ENCODE measurements at places on chromosomes 3 and 15. TPM values are rescaled to one million over a fixed set of nuclear protein-coding genes. Genes with fewer than 3 reads are reported as not detected.
A peak's percentile ranks its signal among the peaks of the same experiment; 100 is the strongest.

- DNase-seq: no peak
- no peak overlapping the region for H3K4me3 ChIP-seq
- H3K36me3 ChIP-seq: no peaks in the 10 kb centered on the region
These were observed 44.5 kb downstream of the OXNAD1 start for GRCh38 chr3:16309558-16309957.

GRCh38 chr3:135851201-135852081, 114.1 kb upstream of the PPP2R3A start:
- H3K36me3 ChIP-seq: no peaks in the 10 kb centered on the region
- H3K4me3 ChIP-seq: no peak overlapping the region
- DNase-seq: no peak
- H3K4me1 ChIP-seq: no peaks in the 10 kb centered on the region

The TMEM158 gene
- 16.0 TPM for polyA plus RNA-seq

The CP gene
- polyA plus RNA-seq: 12.5 TPM

GRCh38 chr3:109920749-109921148, 583.4 kb upstream of the DPPA4 start:
- no peak for DNase-seq
- H3K4me3 ChIP-seq: no peak overlapping the region
- no peaks in the 10 kb centered on the region for H3K36me3 ChIP-seq
- no peaks in the 10 kb centered on the region for H3K4me1 ChIP-seq
- H3K27me3 ChIP-seq: no peaks in the 10 kb centered on the region

- no peaks in the 10 kb centered on the region for H3K27me3 ChIP-seq
- no peak overlapping the region for H3K4me3 ChIP-seq
- no peak for DNase-seq
- no peaks in the 10 kb centered on the region for H3K4me1 ChIP-seq
- no peak overlapping the region for H3K27ac ChIP-seq
- H3K36me3 ChIP-seq: no peaks in the 10 kb centered on the region
These were observed 15.4 kb upstream of the OXTR start for GRCh38 chr3:8784676-8785435.

The IGSF11 gene
- 1.0 TPM for polyA plus RNA-seq

- H3K36me3 ChIP-seq: no peaks in the 10 kb centered on the region
- peaks cover 8% of the 10 kb centered on the region for H3K4me1 ChIP-seq
- peak; percentile 45 for DNase-seq
- H3K27ac ChIP-seq: peak overlapping the region; percentile 80
These were observed 53.1 kb downstream of the CACNA2D2 start for GRCh38 chr3:50450209-50450921.

The NOX5 gene
- polyA plus RNA-seq: not detected

GRCh38 chr3:175304404-175304803, 445.3 kb downstream of the NAALADL2 start:
- H3K27me3 ChIP-seq: no peaks in the 10 kb centered on the region
- H3K27ac ChIP-seq: no peak overlapping the region
- no peak overlapping the region for H3K4me3 ChIP-seq
- H3K36me3 ChIP-seq: no peaks in the 10 kb centered on the region

- no peak for DNase-seq
- H3K36me3 ChIP-seq: no peaks in the 10 kb centered on the region
- H3K4me3 ChIP-seq: no peak overlapping the region
These were observed 15.9 kb downstream of the BSN start for GRCh38 chr3:49570028-49570654.

DNA sequence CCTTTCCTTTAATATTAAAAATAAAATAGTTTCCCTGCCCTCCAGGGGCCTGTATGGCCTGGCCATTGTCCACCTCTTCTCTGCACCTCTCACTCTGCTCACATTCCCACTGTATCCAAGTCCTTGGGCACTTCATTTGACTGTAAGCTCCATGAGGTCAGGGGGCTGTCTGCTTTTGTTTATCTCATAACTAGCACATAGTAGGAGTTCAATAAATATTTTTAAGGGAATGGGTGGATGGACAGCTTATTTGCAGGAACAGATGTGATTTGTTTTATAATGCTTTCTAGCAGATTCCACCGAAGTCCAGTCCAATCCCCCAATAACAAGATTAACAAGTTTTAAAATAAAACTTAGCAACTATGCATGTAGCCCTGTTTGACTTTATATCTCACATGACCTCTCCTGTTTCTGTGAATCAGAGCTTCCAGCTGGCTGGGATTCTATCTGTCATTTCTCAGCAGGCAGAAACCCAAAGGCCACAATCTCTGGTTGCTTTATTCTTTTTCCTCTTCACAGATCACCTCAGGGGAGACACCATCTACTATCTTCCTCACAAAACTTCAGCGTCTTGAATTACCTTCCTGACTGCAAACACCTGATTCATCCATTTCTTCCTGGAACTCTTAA, 123.0 kb upstream of the NR2F2 start:
- H3K36me3 ChIP-seq: no peaks in the 10 kb centered on the region
- peak overlapping the region; percentile 85 for H3K27ac ChIP-seq
- H3K4me1 ChIP-seq: peaks cover 6% of the 10 kb centered on the region
- no peak overlapping the region for H3K4me3 ChIP-seq
- DNase-seq: peak; percentile 16
- H3K27me3 ChIP-seq: no peaks in the 10 kb centered on the region

DNA sequence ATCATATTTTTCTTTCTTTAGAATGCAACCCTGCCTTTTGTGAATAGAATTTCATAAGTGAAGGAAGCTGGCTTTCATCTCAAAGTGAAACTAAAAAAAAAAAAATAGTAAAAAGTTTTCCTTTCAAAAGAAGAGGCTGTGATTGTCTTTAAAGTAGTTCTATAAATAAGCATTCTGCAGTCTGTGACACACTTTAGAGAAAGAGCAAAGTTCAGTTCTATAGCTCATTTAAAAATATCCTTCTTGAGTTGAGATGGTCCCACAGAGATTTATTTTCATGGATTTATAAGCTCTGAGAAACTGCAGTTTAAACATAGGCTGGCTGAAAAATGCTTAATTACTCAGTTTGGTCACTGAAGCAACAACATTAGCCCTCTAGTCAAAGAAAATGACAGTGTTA, 36.1 kb upstream of the CNTN6 start:
- no peak overlapping the region for H3K27ac ChIP-seq
- no peaks in the 10 kb centered on the region for H3K36me3 ChIP-seq
- no peaks in the 10 kb centered on the region for H3K4me1 ChIP-seq
- DNase-seq: no peak
- no peaks in the 10 kb centered on the region for H3K27me3 ChIP-seq

DNA sequence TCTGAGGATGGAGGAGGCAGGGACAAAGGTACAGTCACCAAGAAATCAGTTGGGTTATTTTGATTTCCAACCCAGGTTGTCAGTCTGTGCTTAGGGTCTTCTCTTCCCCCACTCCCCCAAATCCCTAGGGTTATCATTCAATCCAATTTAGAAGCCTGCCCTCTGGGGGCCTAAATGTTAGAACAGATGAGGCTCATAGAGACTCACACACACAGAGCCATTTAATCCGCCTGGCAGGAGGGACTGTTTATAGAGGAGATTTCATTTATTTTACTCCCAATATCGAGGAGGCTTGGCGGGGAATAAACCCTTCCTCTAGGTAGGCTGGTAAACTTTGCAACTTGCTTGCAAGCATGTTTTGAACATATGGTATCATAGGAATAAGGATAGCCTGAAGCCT, 52.8 kb downstream of the RHCG start:
- no peak overlapping the region for H3K27ac ChIP-seq
- no peak overlapping the region for H3K4me3 ChIP-seq
- no peaks in the 10 kb centered on the region for H3K4me1 ChIP-seq
- H3K27me3 ChIP-seq: peaks cover 7% of the 10 kb centered on the region
- H3K36me3 ChIP-seq: no peaks in the 10 kb centered on the region
- DNase-seq: no peak

GRCh38 chr3:339351-339750, 142.8 kb downstream of the CHL1 start:
- no peak overlapping the region for H3K27ac ChIP-seq
- no peaks in the 10 kb centered on the region for H3K4me1 ChIP-seq
- no peak for DNase-seq

The MYLK gene
- 13.1 TPM for polyA plus RNA-seq

DNA sequence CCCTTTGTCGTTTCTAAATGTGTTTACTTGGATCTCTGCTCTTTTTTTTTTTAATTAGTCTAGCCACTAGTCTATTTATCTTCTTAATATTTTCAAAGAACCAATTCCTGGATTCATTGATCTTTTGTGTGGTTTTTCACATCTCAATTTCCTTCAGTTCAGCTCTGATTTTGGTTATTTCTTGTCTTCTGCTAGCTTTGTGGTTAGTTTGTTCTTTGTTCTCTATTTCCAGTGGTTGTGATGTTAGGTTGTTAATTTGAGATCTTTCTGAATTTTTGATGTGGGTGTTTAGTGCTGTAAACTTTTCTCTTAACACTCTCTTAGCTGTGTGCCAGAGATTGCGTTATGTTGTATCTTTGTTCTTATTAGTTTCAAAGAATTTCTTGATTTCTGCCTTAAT, 446.1 kb downstream of the CNTN4 start:
- no peak overlapping the region for H3K27ac ChIP-seq
- no peaks in the 10 kb centered on the region for H3K36me3 ChIP-seq
- no peak overlapping the region for H3K4me3 ChIP-seq
- H3K4me1 ChIP-seq: no peaks in the 10 kb centered on the region

The GXYLT2 gene
- polyA plus RNA-seq: 24.9 TPM

The GOLGA6A gene
- not detected for polyA plus RNA-seq

- no peaks in the 10 kb centered on the region for H3K27me3 ChIP-seq
- no peak overlapping the region for H3K27ac ChIP-seq
- no peak for DNase-seq
- no peaks in the 10 kb centered on the region for H3K36me3 ChIP-seq
These were observed 51.9 kb downstream of the SLC41A3 start for GRCh38 chr3:126031981-126032471.

DNA sequence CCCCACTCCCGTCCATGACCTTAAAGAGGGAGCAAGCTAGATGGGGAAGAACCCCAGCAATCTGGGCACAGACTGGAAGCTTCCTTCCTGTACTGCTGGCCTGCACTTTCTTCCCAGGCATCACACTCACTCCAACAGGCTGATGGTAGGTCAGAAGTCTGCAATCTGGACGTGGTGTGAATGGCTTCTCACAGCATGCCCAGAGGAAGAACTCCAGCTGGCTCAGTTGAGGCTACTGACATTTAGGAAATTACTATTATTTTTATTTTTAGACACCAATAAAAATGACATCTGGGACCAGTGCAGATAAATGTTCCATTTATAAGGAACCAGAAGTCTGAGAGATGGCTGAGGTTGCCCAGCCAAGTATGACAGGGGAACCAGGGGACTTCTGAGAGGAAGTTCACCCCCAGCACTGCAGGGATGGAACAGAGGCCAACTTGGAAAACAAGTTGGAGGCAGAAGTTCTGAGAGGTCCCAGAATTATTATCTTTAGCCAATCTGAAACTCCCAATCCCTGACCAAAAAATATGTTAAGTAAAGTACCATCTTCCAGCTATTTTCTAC, 163.8 kb upstream of the CTNNB1 start:
- no peak overlapping the region for H3K27ac ChIP-seq
- no peaks in the 10 kb centered on the region for H3K4me1 ChIP-seq
- no peaks in the 10 kb centered on the region for H3K27me3 ChIP-seq
- H3K4me3 ChIP-seq: no peak overlapping the region

- H3K4me3 ChIP-seq: no peak overlapping the region
- peaks cover 3% of the 10 kb centered on the region for H3K4me1 ChIP-seq
- no peaks in the 10 kb centered on the region for H3K36me3 ChIP-seq
These were observed 27.2 kb downstream of the INTS14 start for GRCh38 chr15:65583701-65584100.

- H3K27ac ChIP-seq: peak overlapping the region; percentile 88
- peaks cover 6% of the 10 kb centered on the region for H3K4me1 ChIP-seq
- no peaks in the 10 kb centered on the region for H3K27me3 ChIP-seq
- no peak overlapping the region for H3K4me3 ChIP-seq
- H3K36me3 ChIP-seq: no peaks in the 10 kb centered on the region
- DNase-seq: peak; percentile 43
These were observed 68.9 kb upstream of the ARL8B start for GRCh38 chr3:5053021-5053831.

The ERICH6 gene
- not detected for polyA plus RNA-seq

- no peaks in the 10 kb centered on the region for H3K27me3 ChIP-seq
- no peak overlapping the region for H3K27ac ChIP-seq
- H3K4me3 ChIP-seq: no peak overlapping the region
- peaks cover 5% of the 10 kb centered on the region for H3K4me1 ChIP-seq
These were observed 35.1 kb upstream of the CCDC80 start for GRCh38 chr3:112675943-112676535.

- peak overlapping the region; percentile 60 for H3K27ac ChIP-seq
- H3K4me3 ChIP-seq: no peak overlapping the region
- peak; percentile 75 for DNase-seq
- H3K27me3 ChIP-seq: peaks cover 15% of the 10 kb centered on the region
These were observed 31.5 kb upstream of the RPS17 start for GRCh38 chr15:82571722-82572222.

Measured in hepatocyte (in vitro differentiated cells).